Mesothelial cell of epicardium (in vitro differentiated cells): ENCODE measurements at places on chromosomes 7 and 10.

- H3K36me3 ChIP-seq = peaks cover 19% of the 10 kb centered on the region
- no peak for DNase-seq
- peak overlapping the region; percentile 35 for H3K27ac ChIP-seq
- no peak overlapping the region for H3K4me3 ChIP-seq
- peaks cover 15% of the 10 kb centered on the region for H3K4me1 ChIP-seq
Observed at GRCh38 chr7:40436710-40437109, 301.9 kb downstream of the SUGCT start.

DNA sequence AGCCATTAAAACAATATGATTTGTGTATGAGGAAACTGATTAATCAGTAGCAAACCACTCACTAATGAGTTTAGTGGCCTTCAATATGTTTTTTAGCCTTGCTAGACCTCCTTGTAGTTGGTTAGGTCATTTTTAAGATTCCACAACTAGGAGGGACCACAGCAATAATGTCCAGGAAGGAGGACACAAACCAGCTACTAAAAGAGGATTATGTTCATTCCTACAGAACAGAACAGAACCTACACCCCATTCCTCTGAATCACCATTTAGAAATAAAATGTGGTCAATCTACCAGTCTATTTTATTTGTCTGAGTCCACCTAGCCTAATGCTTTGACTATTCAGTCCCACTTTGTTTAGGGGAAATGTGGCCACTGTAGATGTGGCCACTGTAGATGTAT is 226.3 kb downstream of the GLI3 start:
- DNase-seq = no peak
- peaks cover 47% of the 10 kb centered on the region for H3K36me3 ChIP-seq
- no peaks in the 10 kb centered on the region for H3K27me3 ChIP-seq
- no peak overlapping the region for H3K4me3 ChIP-seq
- H3K27ac ChIP-seq = no peak overlapping the region
- H3K4me1 ChIP-seq = peaks cover 22% of the 10 kb centered on the region

- no peak for DNase-seq
- no peak overlapping the region for H3K27ac ChIP-seq
- no peaks in the 10 kb centered on the region for H3K36me3 ChIP-seq
- H3K4me1 ChIP-seq = peaks cover 3% of the 10 kb centered on the region
- no peaks in the 10 kb centered on the region for H3K27me3 ChIP-seq
Observed at GRCh38 chr10:4407783-4408182, 418.2 kb upstream of the AKR1E2 start.

DNA sequence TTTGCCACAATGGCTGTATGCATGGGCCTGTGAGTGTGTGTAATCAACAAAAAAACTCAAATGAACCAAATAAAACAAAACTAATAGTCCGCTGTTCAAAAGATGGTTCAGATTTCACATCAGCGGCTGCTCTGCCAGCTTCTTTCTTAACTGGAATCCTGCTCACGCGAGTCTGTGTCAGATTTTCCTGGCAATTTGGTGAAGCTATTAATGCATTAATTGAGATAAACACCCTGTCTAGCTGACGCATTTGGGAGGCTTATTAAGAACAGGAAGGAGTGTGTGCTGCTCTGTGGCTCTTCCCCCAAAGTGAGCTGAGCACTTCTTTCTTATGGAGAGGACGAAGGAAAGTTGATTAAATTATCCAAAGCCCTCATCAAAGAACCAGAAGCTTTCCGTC is 336.6 kb upstream of the MKI67 start:
- H3K4me3 ChIP-seq = no peak overlapping the region
- H3K4me1 ChIP-seq = no peaks in the 10 kb centered on the region
- no peak for DNase-seq
- H3K27ac ChIP-seq = no peak overlapping the region
